ENCODE measurements at places on chromosomes 6 and 20. TPM values are rescaled to one million over a fixed set of nuclear protein-coding genes. Genes with fewer than 3 reads are reported as not detected.

DYNLT2 gene
- total RNA-seq: 0.81 TPM

GFOD1 gene
- 1.2 TPM for total RNA-seq

OR2J3 gene
- total RNA-seq: not detected

LRRN4 gene
- total RNA-seq: not detected

SCUBE3 gene
- 0.07 TPM for total RNA-seq

TTI1 gene
- 21.6 TPM for total RNA-seq

ADGRB3 gene
- total RNA-seq: not detected

ALDH8A1 gene
- 0.29 TPM for total RNA-seq

MAN1A1 gene
- not detected for total RNA-seq

BTN1A1 gene
- not detected for total RNA-seq

POU3F2 gene
- not detected for total RNA-seq

TAF8 gene
- 9.4 TPM for total RNA-seq

RAMACL gene
- 0.20 TPM for total RNA-seq

CEP250 gene
- 21.1 TPM for total RNA-seq

ARFGEF3 gene
- total RNA-seq: 0.57 TPM

TMEM170B gene
- total RNA-seq: 0.86 TPM

CDH26 gene
- total RNA-seq: 0.54 TPM

LY6G6F gene
- not detected for total RNA-seq

HCRTR2 gene
- not detected for total RNA-seq

PEX6 gene
- 9.7 TPM for total RNA-seq

OPN5 gene
- not detected for total RNA-seq

ZNF165 gene
- 1.4 TPM for total RNA-seq

LY6G6D gene
- total RNA-seq: not detected

RAET1L gene
- not detected for total RNA-seq

GZF1 gene
- total RNA-seq: 11.8 TPM

B4GALT5 gene
- 63.1 TPM for total RNA-seq

CAGE1 gene
- total RNA-seq: not detected

PTCRA gene
- not detected for total RNA-seq

GINS1 gene
- 32.8 TPM for total RNA-seq

FUT9 gene
- not detected for total RNA-seq

NKX2-2 gene
- not detected for total RNA-seq

CLPSL2 gene
- total RNA-seq: 0.78 TPM

PLG gene
- not detected for total RNA-seq

SLC22A16 gene
- total RNA-seq: not detected

SIRPA gene
- total RNA-seq: 30.1 TPM

RBM24 gene
- total RNA-seq: 10.3 TPM

EYA2 gene
- 2.6 TPM for total RNA-seq

SLC35D3 gene
- total RNA-seq: not detected

EIF2S2 gene
- total RNA-seq: 144 TPM

ABHD16B gene
- total RNA-seq: not detected

IL17A gene
- total RNA-seq: not detected

XKR7 gene
- total RNA-seq: 0.02 TPM

ANKRD66 gene
- total RNA-seq: not detected

GRM1 gene
- not detected for total RNA-seq

MYMX gene
- not detected for total RNA-seq

GABRR2 gene
- total RNA-seq: 0.09 TPM

POLH gene
- total RNA-seq: 8.7 TPM

BTBD3 gene
- total RNA-seq: 12.2 TPM

C6orf141 gene
- total RNA-seq: 13.5 TPM

BLCAP gene
- 49.2 TPM for total RNA-seq

LPIN3 gene
- 11.0 TPM for total RNA-seq

SALL4 gene
- 1.3 TPM for total RNA-seq

MCCD1 gene
- not detected for total RNA-seq

OOEP gene
- total RNA-seq: not detected

Data from A549 treated with ZK216348 at 1 μM for 4 hours (cell line).